ENCODE measurements at places on chromosomes 12 and 14.

DNA sequence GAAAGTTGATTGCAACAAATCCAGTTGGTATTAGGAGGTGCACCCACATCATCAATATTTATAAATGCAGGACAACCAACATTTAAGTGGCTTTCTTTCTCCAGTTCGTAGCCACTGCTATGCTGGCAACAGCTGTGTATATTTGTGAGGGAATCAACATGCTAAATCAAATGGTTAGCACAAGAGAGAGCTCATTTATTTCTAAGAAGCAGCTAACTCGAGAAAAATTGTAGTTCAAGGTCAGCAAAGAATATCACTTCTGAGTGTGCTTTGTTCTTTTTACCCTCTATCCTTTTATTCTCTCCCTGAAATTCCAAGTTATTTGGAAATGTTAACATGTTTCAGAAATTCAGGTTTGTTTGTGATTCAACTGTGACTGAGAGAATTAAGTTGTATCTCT lies 137.3 kb downstream of the NAV3 start:
- no peak for DNase-seq

DNA sequence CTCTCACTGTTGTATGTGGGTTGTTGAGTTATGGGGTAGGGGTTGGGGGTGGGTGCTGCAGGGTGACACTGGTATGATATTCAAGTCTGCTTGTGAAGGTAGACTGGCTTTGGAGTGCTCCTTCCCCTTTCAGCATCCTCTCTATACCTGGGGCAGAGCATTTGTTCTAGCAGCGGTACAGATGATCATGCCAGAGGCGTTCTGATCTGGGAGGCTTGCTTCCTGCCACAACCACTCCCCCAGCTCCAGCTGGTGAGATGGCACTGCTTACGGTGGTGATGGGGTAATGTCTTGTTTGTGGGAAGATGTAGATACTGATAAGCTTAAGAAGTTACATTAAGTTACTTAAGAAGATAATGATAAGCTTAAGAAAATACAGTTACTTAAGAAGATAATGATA lies 131.8 kb downstream of the ERC1 start:
- peak; percentile 22 for DNase-seq

- no peak for DNase-seq
Measured at GRCh38 chr12:41287500-41288141, 99.5 kb downstream of the PDZRN4 start.

DNA sequence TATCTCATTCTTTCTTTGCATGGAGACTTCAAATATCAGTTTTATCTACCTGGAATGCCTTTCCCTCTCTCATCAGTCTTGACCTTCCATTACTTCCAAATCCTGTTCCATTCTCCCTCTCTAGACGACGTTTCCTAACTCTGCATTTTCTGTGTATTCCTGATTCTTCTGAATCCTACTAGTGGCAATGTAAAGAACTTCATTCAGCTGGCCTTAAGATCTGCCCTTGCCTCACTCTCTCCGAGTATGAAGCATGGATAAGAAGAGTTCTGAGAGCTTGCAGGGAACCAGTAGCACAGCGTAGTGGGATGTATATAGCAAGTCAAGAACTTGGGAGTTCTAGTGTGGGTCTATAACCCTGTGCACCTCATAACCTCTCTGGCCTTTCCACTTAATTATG lies 68.5 kb upstream of the HOXC13 start:
- no peak for DNase-seq

DNA sequence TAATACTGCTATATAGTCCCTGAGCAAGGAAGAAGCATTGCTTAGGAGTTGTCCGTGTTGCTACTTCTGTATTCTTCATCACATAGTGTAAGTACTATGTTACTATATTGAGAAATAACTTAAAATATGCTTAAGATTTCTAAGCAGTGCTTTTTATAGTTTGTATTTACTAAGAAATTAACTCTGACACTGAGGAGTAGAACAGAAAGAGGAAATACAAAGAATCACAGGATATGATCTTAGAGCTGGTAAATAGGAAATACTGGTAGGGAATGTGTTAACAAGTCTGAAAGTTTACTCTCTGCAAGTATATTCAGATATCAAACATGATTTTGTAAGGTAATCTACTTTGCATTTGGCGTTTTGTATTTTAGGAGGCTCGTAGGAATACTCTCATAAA lies 15.5 kb downstream of the XPOT start:
- DNase-seq = no peak

GRCh38 chr12:5546616-5547015 lies 114.7 kb downstream of the NTF3 start:
- DNase-seq = no peak

GRCh38 chr12:67535971-67536370 lies 112.6 kb upstream of the DYRK2 start:
- no peak for DNase-seq

- DNase-seq = no peak
Measured at GRCh38 chr12:70338531-70338930, 27.6 kb upstream of the KCNMB4 start.

- no peak for DNase-seq
Measured at GRCh38 chr14:54316652-54317051, 80.2 kb upstream of the CDKN3 start.

GRCh38 chr12:68784015-68784414 lies 24.0 kb upstream of the MDM2 start:
- no peak for DNase-seq

DNA sequence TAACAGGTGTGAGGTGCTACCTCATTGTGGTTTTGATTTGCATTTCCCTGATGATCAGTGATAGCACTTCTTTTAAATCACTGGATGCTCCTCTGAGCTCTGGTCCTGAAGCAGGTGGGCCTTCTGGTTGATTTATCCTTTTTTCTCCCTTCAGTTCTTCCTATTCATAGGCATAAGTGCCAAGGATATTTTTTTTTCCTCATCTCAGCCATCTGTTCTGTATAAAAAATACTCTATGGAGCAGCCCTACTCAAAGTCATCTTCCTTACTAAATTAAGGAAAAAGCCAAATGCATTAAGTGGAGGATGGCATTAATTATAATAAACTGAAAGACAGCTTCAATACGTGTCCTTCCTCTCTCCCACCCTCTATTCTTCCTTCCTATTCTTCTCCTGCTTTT lies 18.4 kb downstream of the SPIC start:
- DNase-seq = no peak

- DNase-seq = no peak
Measured at GRCh38 chr12:84619053-84619571, 293.5 kb downstream of the SLC6A15 start.

DNA sequence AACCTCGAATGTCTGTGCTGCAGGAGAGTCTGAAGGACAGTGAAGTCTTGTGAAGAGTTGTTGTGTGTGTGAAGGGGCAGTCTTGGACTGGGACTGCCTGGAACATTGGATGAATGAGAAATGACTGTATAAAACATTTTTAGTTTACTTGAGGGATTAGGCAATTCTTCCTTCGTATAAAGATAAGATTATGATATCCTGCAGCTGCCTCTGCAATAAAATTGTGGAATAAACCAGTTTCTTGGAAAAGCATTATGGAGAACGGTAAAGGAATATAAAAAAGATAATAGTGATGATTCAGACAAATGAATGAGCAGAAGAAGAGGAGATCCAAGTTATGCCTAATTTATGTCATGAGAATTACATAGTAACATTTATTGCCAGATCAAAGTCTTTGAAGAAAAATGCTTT lies 30.9 kb upstream of the LUM start:
- DNase-seq = no peak

DNA sequence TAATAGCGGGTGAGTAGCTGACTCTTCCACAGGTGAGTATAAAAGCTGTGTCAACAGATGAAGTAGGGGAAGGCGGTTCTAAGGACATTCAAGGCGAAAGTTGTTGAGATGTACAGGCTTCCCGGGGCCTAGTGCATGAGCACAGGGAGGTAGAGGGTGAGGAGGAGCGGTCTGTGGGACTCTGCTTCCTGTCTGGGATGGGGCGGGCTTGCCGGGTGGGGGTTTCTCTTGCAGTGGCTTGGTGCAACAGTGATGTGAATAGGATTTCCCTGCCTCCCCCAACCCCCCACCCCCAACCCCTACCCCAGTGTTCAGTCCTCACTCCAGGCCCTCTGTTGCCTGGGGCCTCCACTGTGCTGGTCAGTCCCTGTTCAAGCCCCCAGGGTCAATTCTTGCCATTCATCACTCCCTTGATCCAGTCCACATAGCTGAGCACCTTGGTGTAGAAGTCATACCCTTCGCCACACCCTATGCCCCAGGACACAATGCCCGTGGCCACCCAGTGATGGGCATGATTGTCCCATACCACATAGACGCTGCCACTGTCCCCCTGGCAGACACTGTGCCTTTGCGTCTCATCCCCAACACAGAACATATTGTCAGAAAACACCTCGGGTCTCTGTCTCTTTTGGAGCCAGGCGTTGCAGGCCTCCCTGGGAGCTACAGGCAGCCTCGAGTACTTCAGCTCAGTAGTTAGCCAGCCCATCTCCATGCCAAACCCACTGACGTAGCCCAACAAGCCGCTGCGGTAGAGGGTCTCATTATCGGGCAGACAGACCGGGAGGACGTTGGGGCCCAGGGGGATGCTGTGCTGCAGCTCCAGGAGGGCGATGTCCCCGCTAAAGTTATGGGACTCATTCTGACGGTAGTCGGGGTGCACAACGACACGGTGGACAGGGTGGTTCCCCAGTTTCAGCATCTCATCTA lies 4.0 kb upstream of the C1R start:
- no peak for DNase-seq

All from activated CD8-positive, alpha-beta memory T cell treated with anti-CD3 and anti-CD28 coated beads for 1 hour (primary cell).